Heart left ventricle (tissue), 16 donors: ENCODE measurements at places on chromosomes 5 and 9. TPM values are rescaled to one million over a fixed set of nuclear protein-coding genes. Genes with fewer than 3 reads are reported as not detected.

Gene PGM5
- total RNA-seq, result 189 TPM

Gene PCDHGB5
- total RNA-seq, result 6.4 TPM

DNA sequence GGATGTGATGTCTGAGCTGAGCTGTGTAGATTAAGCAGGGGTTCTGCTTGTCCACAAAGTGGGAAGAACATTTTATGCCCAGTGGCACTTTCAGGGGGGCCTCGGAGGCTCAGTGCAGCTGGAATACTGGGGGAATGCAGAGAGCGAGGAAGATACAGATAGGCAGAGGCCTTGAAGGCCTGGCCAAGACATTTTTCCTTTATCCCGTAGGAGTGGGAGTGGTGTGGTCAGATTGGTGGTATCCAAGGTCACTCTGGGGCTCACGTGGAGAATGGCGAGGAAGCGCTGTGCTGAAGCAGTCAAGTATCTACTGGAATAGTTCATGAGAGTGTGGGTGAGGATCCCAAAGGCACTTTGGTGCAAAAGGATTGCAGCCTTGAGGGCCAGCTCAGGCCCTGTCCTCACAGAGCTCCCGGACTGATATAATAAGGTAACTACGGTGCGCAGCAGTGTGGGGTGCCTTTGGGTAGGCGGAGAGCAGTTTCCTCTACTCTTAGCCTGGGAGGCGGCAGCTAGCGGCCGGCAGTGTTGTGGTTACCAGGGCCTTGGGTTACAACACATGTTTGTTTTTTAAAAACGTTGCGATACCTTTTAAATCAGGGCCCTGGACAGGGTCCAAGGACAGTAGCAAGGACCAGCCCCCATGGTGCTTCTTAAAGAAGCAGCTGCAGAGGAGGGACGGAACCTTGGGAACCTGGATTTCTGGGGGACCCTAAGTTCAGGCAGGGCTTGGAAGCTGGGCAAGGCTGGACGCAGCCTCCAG lies 10.8 kb upstream of the CCDC69 start:
- peak; percentile 80 for DNase-seq

GRCh38 chr5:169416583-169417196 lies 115.8 kb upstream of the SLIT3 start:
- DNase-seq, result peak; percentile 62
